HFFc6 (cell line): ENCODE measurements at places on chromosomes 3 and 15.
A peak's percentile ranks its signal among the peaks of the same experiment; 100 is the strongest.

DNA sequence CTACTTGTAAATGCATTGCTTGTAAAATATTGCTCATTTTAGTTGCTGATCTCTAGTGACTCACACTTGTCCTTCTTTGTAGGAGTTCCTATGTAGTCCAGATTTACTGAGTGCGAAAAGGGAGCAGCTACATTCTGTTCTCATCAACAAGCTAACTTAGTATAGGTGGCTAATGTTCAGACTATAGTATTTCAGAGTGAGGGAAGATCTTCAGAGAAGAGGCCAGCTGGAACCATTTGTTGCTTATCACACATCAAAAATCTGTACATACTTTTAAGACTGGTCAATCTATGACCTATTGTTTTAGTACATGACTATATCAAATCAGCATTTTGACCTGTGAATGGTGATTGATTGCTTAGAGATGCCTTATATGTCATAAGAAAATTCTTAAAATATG, 71.3 kb upstream of the THSD4 start:
- DNase-seq, result peak; percentile 72

GRCh38 chr3:133209871-133210550, 171.8 kb downstream of the TMEM108 start:
- DNase-seq, result peak; percentile 44

GRCh38 chr15:99324082-99324620, 72.9 kb downstream of the LRRC28 start:
- DNase-seq, result peak; percentile 72

- DNase-seq, result no peak
These were observed 205.4 kb downstream of the EPHB1 start for GRCh38 chr3:135000465-135000864.

DNA sequence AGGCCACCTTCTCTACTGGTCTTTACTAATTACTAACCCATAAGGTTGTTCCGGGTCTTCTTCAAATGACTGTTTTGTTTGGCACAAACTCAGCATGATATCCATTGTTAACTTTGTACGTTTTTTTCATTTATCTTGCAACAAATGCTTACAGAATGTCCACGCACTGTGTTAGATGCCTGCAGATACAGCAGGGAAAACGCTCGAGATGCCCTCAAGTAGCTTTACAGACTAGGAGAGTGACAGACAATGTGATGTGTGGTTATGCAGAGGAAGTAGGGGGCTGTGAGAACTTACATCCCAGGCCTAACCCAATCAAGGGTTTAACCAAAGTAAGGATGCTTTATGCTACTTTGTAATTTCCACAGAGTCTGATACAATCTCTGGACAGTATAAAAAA, 949 bp upstream of the RFC4 start:
- no peak for DNase-seq

DNA sequence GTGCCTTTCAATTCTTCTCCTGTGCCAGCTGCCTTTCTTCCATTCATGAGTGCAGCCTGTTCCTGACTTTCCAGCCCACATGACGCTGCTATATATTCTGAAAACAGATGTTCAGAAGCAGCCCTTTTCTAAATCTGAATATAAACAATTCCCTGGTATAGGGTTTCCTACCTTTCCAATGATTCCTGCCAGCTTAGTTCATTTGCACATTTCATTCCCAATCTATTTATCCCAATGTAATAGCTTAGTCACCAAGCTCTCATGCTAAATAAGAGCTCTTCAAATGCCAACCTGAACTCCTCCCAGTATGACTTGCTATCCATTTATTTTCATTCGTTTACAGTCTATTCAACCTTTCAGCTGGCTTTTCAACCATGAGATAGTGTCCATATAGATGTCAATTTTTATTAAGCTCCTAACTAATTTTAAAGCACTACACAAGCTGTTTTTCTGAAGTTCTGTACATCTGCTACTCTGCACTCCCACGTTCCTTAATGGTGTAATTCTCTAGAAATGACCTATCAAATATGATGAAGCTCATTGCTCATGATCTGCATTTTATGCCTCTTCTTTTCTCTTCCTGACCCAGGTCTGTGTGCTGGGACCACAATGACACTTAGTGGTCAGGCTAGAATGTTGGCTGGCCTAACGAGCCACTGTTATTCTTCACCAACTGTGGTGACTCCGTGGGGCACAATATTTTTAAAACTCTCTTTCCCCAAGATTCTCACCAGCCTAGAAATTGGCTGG, 605.0 kb upstream of the TBL1XR1 start:
- peak; percentile 34 for DNase-seq

DNA sequence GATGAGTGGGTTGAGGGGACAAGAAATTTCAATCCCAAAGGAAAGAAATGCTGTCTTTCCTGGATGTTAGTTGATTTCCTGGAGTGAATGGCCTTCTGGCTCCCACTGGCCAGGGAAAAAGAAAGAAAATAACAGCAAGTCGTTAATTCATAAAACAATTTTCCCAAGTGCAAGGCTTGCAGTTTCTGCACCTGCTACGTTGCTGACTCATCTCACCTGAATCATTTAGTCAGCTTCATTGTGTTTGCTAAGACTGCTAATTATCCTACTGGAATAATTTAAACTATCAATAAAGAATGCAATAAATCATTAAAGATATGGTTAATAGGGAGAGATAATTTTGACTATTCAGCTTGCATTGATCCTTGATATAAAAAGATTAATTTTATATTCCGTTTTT, 387.6 kb downstream of the ROBO2 start:
- DNase-seq, result no peak

GRCh38 chr3:67906261-67906660, 251.8 kb upstream of the SUCLG2 start:
- DNase-seq, result no peak

DNA sequence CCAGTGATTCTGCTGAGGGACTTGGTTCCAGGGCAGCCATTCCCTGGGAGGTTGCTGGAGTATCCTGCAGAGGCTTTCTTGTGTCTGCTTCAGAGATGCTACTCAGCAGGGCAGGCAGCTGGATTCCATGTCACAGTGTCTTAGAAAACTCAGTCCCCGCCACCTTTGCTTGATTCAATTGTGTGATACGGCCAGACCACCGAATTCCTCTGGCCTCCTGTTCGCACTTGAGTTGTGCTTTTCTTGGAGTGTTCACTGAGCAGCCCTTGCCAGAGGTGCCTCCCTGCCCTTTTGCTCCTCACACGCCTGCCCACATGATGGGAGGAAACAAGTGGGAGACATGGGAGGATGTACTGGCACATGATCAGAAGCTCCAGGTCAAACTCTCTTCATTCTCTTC, 19.6 kb upstream of the SHC4 start:
- no peak for DNase-seq
